Kidney (tissue), 22 donors: ENCODE measurements at places on chromosomes 12 and 14. TPM values are rescaled to one million over a fixed set of nuclear protein-coding genes. Genes with fewer than 3 reads are reported as not detected.

DNA sequence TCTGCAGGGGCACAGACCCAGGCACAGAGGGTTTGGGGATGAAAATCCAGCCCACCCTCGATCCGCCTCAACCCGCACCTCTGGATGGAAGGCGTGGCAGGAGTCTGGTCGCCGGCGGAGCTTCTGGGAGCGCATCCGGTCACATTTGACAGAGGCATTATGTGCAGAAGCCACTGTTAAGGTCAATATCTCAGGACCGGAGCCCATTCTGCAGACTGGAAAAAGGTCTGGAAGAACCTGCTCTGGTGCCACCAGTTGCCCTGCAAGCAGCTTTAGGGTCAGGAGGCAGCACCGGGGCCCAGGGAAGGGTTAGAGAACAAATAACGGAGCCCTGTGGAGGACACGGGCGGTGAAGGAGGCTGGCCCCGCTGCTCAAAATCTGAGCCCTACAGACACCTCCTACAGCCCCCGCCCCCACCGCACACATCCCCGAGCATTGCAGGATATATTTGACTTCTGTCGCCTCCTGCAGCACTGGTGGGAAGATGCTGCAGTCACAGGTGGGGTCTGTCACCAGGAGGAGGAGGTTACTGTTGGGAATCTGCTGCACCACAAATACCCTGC, 25.1 kb upstream of the LRTM2 start:
- no peak for DNase-seq

GRCh38 chr14:68632054-68632895, 160.6 kb downstream of the ZFP36L1 start:
- DNase-seq: no peak

DNA sequence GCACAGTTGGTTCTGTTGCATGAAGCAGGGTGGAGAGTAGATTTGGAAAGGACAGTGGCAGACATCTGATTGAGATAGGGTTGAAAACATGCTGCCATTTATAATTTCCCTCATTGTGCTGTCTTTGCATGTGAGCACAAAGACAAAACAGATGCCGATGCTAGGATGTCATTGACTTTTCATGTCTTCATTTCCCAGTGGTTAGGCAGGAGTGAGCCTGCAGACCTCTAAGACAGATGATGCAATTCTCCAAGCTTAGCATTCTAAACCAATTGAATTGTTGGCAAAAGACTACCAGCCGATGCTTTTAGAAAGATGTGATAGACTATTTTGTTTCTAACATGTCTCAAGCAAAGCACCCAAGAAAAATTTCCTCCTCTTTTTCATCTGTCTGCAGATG, 37.1 kb upstream of the PELI2 start:
- DNase-seq: no peak

- no peak for DNase-seq
These were observed 74.8 kb upstream of the PLXNC1 start for GRCh38 chr12:94073441-94074051.

DNA sequence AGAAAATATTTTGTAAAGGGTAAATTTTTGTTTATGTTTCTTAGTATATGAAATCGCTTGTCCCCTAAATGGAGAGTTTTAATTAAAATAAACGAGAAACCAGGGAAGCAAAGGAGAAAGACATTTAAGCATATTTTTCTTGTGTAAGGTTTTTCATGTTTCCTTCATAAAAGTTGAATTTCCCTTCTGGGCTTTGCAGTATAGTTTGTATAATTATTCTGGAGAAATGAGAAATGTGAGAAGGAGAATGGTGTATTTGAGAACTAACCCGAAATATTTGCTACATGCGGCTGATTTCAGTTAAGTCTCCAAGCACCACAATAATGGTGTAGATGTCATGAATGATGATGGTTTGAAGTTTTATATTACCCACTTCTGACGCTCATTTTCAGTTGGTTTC, 307.7 kb upstream of the SEL1L start:
- no peak for DNase-seq

DNA sequence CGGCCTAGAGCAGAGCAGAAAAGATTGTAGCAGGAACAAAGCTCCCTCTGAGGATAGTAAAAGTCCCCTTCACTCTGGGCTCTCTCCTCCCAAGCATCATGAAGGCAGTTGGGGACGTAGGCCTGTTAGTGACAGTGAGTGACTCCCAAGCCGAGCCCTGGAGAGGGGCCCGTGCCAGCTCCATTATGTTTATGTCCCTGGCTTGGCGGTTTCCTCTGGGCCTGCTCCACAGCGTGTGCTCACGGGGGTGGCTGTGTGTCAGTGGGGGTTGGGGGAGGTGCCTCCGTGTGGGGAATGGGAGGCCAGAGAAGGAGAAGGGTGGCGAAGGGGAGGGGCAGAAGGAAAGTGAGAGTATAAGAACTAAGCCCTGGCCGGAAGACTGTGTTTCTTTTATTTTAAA, 170.0 kb upstream of the VASH1 start:
- no peak for DNase-seq

GRCh38 chr14:73786636-73787485, 64.8 kb upstream of the PTGR2 start:
- peak; percentile 82 for DNase-seq

DNA sequence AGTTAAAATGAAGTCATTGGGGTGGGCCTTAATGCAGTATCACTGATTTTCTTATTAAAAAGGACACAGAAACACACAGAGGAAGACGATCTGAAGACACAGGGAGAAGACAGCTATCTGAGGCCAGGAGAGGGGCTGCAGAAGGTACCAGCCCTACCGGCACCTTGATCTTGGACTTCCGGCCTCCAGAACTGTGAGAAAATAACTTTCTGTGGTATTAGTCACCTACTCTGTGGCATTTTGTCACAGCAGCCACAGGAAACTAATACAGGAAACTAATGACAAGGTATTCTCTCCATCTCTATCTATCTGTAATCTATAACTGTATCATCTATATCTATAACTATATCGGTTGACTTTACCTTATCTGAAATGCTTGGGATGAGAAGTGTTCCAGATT, 1149.5 kb downstream of the BCL11B start:
- DNase-seq: no peak

GRCh38 chr12:102568276-102568675, 87.9 kb upstream of the IGF1 start:
- DNase-seq: peak; percentile 38

DNA sequence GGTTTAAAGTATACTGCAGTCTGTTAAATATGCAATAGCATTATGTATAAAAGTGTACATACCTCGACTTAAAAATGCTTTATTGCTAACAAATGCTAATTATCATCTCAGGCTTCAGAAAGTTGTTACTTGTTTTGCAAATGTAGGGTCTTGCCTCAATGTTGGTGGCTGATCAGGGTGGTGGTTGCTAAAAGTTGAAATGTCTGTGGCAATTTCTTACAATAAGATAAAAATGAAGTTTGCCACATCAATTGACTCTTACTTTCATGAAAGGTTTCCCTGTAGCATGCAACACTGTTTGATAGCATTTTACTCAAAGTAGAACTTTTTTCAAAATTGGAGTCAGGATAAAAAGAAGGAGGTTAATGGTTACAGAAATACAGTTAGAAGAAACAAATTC, 407.7 kb upstream of the OR4E1 start:
- no peak for DNase-seq

GRCh38 chr12:120025640-120026039, 36.6 kb downstream of the BICDL1 start:
- DNase-seq: no peak

GRCh38 chr12:56454557-56454956, at the start of gene MIP:
TSS of gene MIP (minus strand) at chr12:56454657. CDS start at chr12:56454613, 44 bp downstream.
- no peak for DNase-seq

- no peak for DNase-seq
These were observed 44.5 kb downstream of the GTF2A1 start for GRCh38 chr14:81176241-81176640.

DNA sequence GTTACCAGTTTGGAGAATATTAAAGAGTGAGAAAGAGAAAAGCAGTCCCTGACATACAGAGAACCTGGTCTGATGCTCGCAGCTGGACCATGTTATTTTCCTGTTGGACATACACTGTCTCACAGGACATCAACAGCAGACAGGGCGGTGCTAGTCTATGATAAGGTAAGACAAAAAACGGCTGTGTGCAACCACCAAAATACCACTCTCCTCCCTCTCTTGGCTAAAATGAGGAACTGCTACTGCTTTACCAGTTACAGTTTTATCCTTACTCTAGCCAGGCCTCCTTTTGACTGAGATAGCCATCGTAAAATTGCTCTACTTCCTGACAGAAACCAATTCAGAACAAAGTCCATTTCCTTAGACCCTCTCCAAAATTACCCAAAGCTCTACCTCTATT, 47.0 kb upstream of the ERGIC2 start:
- DNase-seq: no peak

DNA sequence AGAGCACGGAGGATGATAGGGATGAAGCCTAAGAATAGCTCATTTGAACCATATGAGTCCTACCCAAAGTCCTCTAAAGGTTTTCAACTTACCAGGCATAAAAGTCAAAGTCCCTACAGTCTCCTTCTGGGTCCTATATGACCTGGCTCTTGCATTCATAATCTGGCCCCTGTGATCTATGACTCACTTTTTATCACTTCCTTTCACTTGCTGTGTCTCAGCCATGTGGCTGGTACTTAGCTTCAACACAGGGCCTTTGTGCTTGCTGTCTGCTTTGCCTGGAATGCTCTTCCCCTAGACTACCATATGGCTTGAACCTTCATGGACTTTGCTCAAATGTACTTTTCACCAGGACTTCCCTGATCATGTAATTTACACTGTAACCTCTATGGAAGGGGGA, 137.6 kb upstream of the TMTC1 start:
- no peak for DNase-seq

- DNase-seq: no peak
These were observed 152.1 kb downstream of the ITPR2 start for GRCh38 chr12:26680727-26681455.

- no peak for DNase-seq
These were observed 19.4 kb downstream of the ZFYVE21 start for GRCh38 chr14:103735022-103735421.

- DNase-seq: no peak
These were observed 4.7 kb downstream of the MAP3K9 start for GRCh38 chr14:70804556-70805162.

GRCh38 chr12:63955831-63956666, 111.5 kb downstream of the SRGAP1 start:
- peak; percentile 37 for DNase-seq

DNA sequence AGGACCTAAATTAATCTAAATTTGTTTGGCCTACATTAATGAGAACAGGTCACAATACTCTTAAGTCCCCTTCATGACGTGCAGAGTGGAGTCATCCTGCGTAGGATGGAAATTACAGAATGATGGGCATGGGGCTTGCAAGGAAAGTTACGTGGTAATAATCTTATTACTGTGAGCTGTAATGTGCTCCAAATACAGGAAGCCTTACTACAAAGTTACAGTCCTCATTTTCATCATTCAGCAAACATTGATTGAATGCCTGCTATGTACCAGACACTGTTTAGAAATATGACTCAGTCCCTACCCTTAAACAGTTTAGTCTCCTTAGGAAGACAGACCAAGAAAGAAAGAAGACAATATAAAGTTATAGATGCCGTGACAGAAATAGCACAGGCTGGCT, 9.4 kb downstream of the HIGD1C start:
- DNase-seq: no peak

DNA sequence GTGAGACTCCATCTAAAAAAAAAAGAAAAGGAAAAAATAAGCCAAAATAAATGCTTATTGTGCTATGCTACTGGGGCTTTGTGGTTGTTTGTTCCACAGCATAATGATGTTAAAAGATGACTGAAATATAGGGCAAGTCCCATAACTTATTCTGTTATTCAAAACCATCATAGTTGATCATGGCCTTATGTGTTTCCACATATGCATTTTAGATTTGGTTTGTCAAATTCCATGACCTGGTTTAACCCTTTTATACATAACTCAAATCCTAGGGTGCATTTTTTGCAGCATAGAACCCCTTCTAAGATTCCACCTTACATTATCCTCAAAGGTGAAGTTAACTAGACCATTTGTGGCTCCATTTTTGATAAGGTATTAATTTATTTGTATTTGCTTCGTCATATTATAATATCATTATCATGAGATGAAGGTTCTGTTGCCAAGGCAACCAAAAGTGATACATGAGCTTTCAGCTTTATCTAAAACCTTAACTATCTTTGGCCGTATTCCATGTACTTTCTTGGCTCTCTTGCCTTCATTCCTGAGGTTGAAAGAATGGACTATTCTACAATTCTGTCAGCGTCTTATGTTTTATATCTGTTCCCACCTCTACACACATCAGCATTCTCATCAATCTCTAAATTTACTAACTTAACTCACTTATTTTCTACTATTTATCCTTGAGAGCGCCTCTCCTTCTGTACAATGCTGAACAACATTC, 138.7 kb upstream of the DYRK2 start:
- no peak for DNase-seq

GRCh38 chr12:92431146-92431545, 271.6 kb upstream of the PLEKHG7 start:
- DNase-seq: no peak

GRCh38 chr12:25806271-25806670, 152.2 kb upstream of the RASSF8 start:
- no peak for DNase-seq

The OR4E1 gene
- not detected for total RNA-seq

The TSPAN11 gene
- 7.5 TPM for total RNA-seq

The BTBD6 gene
- total RNA-seq: 38.9 TPM

The TMED8 gene
- 17.1 TPM for total RNA-seq

The ACOT4 gene
- total RNA-seq: 3.1 TPM

The RASAL1 gene
- total RNA-seq: 58.3 TPM

The SMCO2 gene
- total RNA-seq: 0.38 TPM

The AVPR1A gene
- 5.4 TPM for total RNA-seq

The SLC38A4 gene
- 0.66 TPM for total RNA-seq

The LHX5 gene
- not detected for total RNA-seq

The DIP2B gene
- total RNA-seq: 23.3 TPM

The WIF1 gene
- not detected for total RNA-seq

The RFX4 gene
- not detected for total RNA-seq

The INSM2 gene
- not detected for total RNA-seq

The CISTR gene
- total RNA-seq: not detected
